GM06990 (cell line): ENCODE measurements at places on chromosomes 1 and 21.

- DNase-seq, result no peak
Measured at GRCh38 chr1:61092642-61093041, 10.3 kb downstream of the NFIA start.

DNA sequence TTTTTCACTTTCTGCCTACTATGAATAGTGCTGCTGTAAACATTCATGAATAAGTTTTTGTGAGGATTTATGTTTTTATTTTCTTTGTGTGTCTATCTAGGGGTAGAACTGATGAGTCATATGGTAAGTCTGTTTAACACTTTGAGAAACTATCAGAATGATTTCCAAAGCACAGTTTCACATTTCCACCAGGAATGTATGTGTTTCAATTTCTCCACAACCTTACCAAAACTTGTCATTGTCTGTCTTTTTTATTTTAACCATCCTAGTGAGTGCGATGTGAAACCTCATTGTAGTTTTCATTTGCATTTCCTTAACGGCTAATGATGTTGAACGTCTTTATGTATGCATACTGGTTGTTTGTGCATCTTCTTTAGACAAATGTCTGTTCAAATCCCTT is 23.5 kb downstream of the RNASEL start:
- DNase-seq, result no peak

GRCh38 chr1:242828199-242828598 is 303.7 kb upstream of the PLD5 start:
- DNase-seq, result no peak

GRCh38 chr1:208668991-208669390 is 424.8 kb upstream of the PLXNA2 start:
- DNase-seq, result no peak

- DNase-seq, result no peak
Measured at GRCh38 chr1:78304761-78305160, 186.0 kb upstream of the PTGFR start.

GRCh38 chr1:228863776-228864175 is 128.5 kb downstream of the RHOU start:
- DNase-seq, result no peak

- DNase-seq, result no peak
Measured at GRCh38 chr21:38837806-38838461, 32.2 kb downstream of the ETS2 start.

- DNase-seq, result no peak
Measured at GRCh38 chr1:168146160-168146539, 9.4 kb upstream of the GPR161 start.

DNA sequence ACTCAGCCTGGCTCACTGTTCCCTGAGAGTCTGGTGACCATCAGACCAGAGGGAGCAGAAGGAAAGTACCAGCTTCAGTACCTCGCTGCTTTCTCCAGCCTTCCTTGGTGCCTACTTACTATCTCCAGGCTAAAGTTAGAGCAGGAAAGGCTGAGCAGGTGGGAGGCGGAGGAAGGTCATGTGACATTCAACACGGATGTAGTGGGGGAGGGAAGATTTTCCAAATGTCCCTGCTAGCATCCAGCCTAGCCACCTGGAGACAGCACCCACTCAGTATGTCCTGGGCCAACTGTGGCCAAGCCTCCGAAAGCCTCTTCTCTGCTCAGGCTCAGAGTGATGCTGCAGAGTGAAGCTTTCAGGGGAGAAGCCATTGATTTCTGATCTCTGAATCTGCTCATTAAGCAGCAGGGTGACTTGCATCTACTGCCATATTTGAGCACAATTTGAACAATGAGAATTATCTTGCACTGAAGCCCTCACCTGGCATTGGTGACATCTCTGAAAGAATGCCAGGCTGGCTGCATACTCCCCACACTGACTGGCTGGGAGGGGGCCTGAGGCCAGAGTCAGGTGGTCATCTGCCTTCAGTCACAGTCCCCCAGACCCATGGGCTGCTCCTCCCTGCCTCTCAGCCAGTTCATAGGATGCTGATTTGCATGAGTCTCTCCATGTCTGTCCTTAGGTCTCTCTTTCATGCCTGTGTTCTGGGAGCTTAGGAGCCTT is 86.2 kb downstream of the KCND3 start:
- no peak for DNase-seq

DNA sequence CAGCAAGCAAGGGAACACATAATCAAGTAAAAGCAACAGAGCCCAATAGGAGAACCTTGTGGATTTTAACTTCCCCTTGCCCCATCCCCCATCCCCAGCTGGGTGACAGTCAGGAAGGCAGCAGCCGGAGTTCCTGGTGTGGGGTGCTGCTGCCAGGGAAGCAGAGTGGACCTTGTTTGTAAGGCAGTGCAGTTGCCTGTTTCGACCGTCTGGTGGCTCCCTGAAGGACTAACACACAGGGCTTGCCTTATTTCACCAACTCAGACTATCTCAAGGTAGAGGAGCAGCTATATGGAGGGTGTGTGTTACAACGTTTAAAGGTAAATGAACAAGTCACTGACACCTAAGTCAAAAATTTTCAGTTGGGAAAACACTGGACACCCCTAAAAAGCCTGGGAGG is 6.6 kb downstream of the KRTAP10-8 start:
- DNase-seq, result no peak

DNA sequence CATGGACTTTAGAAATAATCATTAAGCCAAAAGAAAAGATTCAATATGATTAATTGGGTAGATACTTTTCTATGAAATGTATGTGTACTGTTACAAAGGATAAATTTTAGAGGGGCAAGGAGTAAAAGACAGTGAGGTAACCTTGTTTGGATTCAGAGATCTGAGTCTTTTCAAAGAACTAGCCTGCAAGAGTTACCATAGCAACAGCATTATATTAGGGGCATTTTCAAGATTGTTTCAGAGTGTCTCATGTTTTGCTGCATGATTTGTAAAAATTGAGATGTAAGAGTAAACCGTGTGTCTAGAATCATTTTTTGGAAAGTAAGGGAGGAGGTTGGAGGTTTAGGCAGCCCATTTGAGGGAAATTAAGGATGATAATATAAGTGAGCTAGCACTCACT is 70.6 kb upstream of the KIAA1614 start:
- DNase-seq, result no peak

DNA sequence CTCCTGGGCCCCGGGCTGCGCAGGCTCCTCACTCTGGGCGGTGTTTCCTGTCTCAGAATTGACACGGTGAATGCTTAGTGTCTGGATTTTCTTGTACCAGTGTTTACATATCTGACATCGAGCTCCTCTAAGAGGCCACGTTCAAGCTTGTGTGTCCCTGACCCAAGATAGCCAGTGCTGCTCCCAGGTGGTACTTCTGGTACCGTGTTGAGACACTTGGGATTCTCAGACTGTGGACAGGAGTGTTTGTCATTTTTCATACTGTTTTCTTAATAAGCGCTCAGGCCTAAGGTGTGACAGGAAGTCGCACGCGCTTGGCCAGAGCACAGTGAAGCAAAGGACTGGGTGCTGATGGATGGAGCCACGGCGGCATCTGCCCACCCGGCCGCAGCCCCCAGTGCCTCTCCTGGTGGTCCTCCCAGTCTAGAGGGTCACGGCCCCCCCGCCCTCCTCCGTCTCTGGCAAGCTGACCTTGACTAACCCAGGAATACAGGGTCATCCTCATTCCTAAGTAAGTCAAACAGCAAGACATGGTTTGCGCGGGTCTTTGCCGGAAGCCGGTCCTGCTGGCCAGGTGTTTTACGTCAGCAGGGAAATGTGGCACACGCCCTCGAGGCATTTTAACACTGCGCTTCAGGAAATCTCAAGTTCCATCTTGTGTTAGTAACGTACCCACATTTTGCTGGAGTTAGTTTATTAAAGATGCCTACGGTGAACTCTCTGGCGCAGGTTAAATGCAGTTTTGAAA is 8.0 kb downstream of the PEX10 start:
- no peak for DNase-seq

DNA sequence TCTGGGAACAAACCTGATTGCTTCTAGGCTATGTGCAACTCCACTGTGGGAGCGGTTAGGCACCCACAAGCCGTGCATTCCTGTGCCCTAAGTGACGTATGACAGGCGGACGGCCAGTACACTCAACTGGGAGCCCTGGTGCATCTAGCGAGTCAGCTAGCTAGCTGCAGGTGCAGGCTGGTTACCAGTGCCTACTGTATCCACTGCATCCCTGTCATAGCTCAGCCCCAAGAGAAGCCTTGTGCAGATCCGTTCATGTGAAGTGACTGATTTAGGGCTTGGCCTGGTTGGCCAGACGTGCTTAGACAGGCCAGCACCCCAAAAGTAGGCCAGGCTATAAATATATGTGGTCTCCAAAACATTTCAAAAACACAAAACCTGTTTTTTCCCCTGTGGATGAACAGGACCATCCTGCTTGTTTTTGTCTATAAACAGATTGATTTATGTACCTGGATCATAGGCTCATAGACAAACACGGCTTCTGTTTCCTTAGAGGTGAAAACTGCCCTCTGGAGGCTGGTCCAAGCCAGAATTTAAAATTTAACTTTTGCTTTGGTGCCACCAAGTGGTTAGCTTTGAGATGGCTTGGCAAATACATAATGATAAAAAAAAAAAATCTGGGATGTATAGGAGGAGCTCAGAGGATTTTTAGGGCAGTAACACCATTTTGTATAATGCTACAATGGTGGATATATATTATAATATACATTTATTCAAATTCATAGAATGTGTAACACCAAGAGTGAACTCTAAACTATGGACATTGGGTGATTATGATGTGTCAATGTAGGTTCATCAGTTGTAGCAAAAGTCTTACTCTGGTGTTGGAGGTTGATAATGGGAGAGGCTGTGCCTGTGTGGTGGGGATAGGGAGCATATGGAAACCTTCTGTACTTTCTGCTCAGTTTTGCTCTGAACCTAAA is 68.5 kb downstream of the GIPC2 start:
- peak; percentile 34 for DNase-seq

- DNase-seq, result no peak
Measured at GRCh38 chr1:67314696-67315095, 7.0 kb downstream of the IL12RB2 start.

DNA sequence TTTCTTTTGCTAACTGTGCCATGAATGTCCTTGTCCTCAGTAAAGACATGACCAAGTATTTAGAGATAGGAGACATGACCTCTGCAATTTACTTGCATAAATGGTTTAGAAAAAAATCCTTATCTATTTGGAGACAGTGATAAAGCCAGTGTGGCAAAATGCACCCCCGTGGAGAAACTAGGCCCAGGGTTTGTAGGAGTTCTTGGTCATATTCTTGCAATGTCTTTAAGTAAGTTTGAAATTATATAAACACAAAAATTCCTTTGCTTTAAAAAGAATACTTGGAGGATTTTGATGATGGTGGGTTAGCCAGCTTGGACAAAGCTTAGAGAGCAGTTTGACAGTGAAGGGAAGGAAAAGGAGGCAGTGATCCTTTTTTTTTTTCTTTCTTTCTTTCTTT is 101.9 kb upstream of the SLC45A1 start:
- DNase-seq, result no peak

DNA sequence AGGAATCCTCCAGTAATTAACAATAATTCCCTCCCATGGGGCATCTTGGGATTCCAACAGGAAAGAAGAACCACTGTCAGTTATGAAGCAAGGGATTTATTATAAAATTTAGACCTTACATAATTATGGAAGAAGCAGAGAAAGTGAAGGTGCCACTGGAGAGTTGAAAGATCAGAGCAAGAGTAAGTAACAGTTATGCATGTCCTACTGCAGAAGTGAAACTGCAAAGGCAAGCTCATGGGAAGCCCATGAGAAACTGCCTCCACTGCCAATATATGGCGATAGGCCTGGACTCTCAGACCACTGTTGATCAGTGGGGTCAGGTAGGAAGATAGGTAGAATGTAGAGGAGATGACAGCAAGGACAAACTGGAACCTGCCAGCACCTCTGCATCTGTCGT is 123.6 kb upstream of the ZNF648 start:
- no peak for DNase-seq

DNA sequence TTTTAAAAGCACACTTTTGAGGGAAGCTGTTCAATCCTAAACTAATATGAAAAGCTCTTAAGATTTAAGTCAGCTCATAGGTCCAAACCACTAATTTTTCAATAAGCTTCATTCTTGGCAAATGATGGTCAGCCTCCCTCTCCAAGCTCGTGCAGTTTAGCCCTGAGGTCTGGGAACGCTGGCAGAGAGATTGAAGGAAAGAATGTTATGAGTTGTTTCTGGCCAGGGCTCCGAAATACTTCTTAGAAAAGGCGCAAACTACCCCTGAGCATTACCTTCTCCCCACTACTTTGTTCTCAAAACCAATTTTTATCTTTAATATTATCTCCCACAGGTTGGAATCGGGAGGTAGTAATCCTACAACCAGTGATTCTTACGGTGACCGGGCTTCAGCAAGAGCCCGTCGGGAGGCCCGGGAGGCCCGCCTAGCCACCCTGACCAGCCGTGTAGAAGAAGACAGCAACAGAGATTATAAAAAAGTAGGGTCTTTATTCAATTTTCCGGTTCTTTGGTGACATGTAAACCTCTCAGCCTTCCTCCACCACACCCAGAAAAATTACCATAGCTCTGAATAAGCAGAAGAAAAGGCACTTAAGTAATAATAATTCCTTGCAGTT is 147.7 kb downstream of the SYT2 start:
- no peak for DNase-seq

DNA sequence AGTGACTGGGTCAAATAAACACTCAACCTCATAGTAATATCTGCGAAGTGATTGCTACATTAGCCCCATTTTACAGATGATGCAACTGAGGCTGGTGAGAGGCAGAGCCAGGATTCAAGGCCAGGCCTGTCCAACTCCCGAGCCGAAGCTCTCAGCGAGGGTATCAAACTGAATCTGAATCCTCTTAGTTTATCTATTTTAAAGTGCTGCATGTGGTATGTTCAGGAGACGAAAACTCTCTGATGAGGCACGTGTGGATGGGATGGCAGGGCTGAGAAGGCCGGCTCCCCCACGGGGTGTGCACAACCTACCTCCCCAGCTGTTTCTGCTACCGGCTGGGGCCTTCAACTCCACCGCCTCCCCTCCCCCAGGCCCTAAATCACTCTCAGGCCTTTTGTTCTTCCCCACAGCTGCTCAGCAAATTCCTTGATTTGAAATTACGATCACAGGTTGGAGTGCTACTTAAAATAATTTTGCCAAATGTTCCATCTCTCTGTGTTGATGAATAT is 171.8 kb downstream of the TOMM20 start:
- DNase-seq, result no peak
